ENCODE measurements at places on chromosomes 2 and 18.

- no peak for DNase-seq
These were observed 230.4 kb upstream of the SPRED2 start for GRCh38 chr2:65662654-65663432.

DNA sequence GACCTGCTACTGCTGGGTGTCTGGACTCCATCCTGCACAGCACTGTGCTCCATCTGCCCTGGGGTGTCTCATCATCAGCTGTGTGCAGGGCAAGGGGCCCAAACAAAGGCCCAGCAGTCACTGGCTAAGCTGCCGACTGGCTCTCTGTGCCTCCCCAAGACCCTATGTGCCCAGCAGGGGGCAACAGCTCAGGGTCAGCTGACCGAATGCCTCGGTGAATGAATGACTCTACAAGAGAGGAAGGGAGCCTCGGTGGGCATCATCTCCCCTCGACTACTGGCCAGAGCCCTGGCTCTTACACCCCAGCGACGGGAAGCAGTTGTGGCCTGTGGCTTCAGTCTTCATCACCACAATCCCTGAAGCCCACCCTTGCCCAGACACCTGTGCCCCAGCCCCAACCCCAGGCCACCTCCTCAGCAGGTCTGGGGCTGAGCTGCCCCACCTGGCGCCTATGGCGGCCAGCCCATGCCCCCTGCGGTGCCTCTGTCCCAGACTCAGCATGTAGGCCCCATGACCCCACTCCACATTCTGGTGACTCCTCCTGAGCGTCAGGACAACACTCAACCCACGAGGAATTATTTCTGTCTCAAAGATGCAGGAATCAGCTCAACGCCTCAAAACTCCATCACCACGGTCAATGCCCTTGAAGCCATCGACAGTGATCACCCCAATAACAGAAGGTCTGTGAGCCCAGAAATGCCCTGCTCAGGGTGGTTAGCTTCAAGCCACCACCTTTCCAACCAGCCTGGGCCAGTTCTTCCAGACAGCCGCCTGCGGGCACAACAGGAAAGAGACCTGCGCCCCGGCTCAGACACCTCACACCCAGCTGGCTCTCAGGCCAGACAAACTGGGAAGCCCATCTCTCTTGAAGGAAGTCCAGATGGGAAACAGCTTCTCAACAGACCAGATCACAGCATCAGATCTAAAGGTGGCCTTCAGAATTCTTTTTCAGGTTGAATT, 1.6 kb upstream of the GPR17 start:
- no peak for DNase-seq

DNA sequence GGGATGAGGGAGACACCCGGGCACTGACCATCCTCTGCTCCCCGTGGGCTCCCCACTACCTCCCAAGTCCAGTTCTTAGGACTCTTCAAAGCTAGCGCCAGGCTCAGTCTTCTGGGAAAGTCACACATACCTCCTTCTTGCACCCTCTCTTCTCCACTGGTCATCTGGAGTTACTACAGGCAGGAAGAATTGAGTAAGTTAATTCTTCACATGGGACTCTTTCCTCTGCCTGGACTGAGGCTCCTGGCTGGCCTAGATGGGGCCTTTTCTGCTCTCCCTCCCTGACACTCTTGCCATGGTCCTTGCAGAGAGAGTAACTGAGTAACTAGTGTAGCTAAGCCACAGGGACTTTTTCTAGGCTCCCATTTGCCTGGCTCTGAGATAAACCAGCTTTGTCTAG, 96.5 kb upstream of the CELF4 start:
- DNase-seq: no peak

GRCh38 chr2:190627448-190628412, 21.2 kb upstream of the NAB1 start:
- no peak for DNase-seq

DNA sequence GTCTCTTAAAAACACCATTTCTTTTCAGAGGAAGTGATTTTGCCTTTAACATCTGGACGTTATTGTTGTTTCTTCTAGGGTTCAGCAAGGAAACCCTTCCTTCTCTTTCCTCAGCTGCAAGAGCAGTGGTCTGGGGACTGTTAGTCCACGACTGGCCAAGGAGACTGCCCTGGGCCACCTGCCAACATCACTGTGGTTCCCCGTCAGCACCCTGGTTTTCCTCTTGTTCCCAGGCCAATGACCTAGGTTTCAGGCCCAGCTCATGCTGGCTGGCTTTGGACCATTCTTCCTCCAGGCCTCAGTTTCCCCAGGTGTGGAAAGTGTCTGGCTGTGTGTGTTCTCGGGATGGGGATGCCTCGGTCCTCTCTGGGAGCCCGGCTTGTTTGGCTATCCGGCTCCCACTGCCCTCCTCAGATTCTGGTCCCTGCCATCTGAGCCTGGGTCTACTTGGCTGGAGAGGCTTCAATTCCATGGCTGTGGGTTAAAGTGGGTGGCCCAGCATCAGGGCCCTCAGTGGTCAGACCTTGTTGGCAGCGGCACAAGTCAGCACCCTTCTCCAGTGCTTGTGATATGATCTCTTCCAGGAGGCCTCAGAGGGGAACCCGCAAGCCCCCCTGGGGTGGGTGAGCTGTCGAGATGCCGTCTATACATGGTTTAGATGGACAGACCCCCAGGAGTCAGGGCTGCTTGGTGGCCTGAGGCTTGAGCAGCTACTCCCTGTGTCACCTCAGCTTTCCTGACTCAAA, 234.3 kb upstream of the HS6ST1 start:
- no peak for DNase-seq

GRCh38 chr18:79694895-79695213, 15.3 kb downstream of the CTDP1 start:
- no peak for DNase-seq

DNA sequence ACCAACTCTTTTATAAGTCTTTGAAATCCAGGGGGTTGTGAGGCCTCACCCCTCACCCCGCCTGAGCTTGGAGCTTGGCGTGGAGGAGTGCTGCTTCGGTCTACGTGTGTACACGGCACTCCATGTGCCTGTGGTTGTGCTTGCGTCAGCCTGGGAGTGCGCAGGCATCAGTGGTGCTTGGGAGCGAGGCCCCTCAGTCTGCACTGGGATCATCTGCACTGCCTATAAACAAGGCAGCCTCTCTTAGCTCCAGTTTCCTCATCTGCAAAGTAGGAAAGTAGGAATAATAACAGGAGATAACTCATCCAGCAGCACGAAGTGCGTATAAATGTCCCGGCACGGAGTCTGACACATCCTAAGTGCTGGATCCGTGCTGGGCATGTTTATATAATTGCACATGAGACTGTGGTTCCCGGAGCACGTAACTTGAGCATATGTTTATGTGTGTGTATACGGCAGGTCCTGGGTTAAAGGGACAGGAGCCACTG, 1.2 kb downstream of the GYPC start:
- DNase-seq: no peak

- DNase-seq: no peak
These were observed 154.3 kb downstream of the TTC32 start for GRCh38 chr2:19747310-19748072.

- no peak for DNase-seq
These were observed 76.7 kb downstream of the MRPS9 start for GRCh38 chr2:105114551-105114950.

DNA sequence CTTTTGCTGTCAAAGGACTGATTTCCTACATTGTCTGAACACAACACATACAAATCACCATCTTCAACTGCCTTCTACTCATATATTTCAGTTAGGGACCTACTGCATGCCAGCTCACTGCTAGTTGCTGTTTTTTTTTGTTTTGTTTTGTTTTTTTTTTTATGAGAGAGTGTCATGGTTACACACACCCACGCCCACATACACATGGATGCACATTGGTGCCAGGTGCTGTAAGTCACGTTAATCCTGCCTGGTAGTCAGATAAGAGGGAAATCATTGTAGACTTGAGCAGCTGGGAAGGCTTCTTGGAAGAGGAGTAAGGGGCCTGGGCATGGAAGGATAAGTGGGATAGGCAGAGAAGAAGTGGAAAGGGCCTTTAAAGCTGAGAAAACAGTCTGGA, 209.9 kb downstream of the TDRD15 start:
- no peak for DNase-seq

All from H1 (cell line).